Stimulated activated CD4-positive, alpha-beta T cell treated with anti-CD3 and anti-CD28 coated beads, TNF-alpha, amount 100 ng/mL, for 1 hour (primary cell): ENCODE measurements at places on chromosomes 3 and 15.

- DNase-seq = no peak
Measured at GRCh38 chr3:186569779-186570095, 783 bp upstream of the DNAJB11 start.

GRCh38 chr3:52403955-52404354 lies 40.9 kb downstream of the SEMA3G start:
- no peak for DNase-seq

DNA sequence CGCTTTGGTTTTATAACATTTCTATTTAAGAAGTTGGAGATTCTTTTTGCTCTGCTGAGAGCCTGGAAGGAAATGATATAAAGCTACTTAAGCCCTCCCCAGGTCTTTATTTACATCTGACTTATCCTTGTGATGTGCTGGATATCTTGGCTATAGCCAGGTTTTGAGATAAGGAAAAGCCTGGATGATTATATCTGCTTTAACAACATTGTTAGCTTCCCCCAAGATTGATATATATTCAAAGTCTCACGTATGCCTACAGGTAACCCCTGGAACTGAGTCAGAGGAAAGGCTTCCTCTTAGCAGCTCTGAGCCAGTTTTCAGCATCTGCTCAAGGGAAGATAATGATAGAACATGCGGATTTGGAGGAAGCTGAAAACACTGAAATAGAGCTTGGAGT lies 61.5 kb upstream of the CRBN start:
- no peak for DNase-seq

DNA sequence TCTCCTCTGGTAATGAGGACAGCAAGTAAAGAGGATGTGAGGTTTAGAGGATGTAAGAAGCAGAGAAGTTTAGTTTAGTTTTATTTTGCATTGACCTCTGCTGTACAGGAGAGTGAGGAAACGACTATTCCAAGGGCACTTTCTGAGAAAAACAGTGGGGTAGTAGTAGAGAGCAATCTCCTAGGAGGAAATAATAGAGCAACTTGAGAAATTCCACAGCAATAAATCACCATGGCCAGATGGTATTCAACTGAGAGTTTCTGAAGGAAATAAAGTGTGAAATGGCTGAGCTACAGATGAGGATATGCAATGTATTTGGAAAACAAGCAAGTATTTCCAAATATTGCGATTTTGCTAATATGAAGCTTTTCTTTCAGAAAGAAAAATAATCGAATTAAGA lies 118.9 kb downstream of the DPH6 start:
- DNase-seq = no peak

- no peak for DNase-seq
Measured at GRCh38 chr3:197811343-197811742, 20.3 kb downstream of the LRCH3 start.

DNA sequence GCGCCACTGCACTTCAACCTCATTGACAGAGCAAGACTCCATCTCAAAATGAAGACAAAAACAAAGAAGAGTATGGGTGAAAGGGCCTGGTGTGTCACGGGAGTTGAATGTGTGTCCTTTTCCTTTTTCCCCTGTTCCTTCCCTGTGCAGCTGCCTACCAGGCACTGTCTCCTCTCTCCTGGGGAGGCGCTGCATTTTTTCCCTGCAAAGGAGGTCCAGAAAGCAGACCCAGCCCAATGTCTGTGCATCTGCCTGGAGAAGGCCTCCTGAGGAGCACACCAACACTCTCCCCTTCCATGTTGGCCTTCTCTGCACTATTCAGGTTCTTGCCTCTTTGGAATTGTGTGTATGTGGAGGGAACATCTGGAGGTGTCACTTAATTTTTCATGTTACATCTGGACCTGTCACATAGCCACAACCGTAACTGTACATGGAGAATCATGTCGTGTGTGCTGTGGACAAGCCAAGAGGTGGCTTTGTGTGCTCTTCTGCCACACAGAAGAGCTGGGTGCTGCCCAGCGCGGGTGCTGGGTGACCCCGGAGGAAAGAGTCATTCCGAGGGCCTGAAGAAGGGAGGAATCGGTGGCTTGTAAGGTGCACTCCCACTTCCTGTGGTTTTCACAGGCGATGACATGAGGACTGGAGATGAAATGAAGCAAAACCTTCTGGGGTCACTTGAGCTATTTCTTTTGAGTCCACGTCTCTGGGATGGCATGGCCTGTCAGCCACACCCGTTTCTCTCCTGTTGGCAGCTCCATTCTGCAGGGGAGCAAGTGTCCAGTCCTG lies 46.5 kb upstream of the CGNL1 start:
- DNase-seq = no peak

DNA sequence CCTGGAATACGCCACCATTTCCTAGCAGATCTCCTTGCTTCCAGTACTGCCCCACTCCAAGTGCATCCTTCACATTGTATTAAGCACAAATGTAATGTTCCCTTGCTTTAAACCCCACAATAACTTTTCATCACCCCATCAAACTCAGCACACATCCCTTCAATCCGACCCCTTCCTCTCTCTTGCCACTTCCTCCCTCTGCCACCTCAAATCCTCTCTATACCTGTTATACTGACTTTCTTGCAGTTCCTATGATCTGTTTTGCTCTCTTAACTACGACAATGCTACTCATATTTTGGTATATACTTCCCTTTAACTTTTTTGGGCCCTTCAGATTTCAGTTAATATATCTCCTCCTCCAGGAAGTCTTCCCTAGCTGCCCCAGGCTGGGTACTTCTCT lies 14.1 kb downstream of the PARL start:
- DNase-seq = no peak

DNA sequence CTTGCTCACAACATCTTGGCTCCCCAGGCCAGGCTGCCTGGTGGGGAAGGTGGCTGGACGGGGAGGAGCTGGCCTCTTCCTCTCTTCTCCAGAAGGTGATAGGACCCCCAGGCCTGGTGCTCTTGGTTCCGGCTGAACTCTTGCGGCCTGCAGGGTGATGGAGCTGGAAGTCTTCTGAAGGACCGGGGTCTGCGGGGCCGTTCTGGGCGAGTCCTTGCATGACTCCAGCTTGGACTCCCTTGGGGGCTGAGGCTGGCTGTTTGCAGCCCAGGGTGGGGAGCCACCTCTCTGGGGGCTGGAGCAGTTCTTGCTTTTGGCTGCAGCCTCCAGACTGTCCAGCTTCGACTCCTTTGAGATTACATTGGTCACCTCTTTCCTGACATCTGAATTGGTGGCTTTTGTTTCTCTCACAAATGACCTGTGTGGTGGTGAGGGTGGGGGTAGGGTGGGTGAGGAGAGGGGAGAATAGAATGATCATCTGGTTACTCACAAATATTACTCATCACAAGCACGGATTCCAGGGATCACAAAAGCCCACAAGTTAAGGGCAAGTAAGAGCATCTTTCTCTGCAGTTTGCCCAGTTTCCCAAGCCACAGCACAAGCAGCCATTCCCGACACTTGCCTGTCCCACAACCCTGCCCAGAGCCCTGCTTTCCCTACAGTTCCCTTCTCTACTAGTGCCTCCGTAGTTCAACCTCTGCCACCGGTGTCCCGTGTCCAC lies 149.1 kb upstream of the HACD2 start:
- no peak for DNase-seq

DNA sequence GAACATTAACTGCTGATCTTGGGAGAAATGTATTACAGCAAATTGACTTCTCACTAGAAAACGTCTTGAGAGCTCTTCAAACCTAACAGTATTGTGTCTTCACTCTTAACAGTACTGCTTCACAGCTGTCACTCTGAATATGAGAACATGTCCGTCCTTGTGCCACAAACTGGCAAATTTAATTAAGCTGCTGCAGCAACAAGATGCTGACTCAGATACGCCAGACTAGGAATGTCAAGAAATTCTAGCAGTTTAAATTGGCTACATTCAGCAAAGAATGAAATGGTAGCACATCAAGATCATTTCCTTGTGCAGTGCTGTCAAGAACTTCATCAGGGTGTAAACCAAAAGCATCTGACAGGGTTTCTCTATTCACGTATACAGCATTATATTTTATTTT lies 7.6 kb downstream of the ICE2 start:
- no peak for DNase-seq

DNA sequence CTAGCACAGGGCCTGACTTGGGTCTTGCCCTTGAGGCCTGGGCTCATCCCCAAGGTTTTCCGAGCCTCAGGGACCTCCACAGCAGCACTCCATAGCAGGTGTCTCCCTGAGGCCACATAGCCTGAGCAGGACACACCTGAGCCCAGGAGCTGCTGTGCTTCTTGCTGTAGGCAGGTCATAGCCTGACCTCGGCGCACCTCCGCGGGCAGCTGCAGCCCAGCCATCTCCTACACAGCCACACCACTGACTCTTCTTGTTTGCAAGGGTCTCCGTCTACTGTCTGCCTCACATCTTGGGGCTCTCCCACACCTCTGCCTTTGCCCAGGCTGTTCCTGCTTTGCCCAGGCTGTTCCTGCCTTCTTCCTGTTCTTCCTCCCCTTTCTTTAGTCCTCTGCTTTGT lies 224.8 kb downstream of the SLCO3A1 start:
- no peak for DNase-seq

- DNase-seq = no peak
Measured at GRCh38 chr3:111210003-111210711, 138.5 kb downstream of the NECTIN3 start.

GRCh38 chr15:49843725-49844124 lies 222.9 kb downstream of the DTWD1 start:
- DNase-seq = no peak

GRCh38 chr3:119681279-119681678 lies 4.1 kb upstream of the COX17 start:
- no peak for DNase-seq

- no peak for DNase-seq
Measured at GRCh38 chr3:186180151-186180550, 71.3 kb upstream of the ETV5 start.

DNA sequence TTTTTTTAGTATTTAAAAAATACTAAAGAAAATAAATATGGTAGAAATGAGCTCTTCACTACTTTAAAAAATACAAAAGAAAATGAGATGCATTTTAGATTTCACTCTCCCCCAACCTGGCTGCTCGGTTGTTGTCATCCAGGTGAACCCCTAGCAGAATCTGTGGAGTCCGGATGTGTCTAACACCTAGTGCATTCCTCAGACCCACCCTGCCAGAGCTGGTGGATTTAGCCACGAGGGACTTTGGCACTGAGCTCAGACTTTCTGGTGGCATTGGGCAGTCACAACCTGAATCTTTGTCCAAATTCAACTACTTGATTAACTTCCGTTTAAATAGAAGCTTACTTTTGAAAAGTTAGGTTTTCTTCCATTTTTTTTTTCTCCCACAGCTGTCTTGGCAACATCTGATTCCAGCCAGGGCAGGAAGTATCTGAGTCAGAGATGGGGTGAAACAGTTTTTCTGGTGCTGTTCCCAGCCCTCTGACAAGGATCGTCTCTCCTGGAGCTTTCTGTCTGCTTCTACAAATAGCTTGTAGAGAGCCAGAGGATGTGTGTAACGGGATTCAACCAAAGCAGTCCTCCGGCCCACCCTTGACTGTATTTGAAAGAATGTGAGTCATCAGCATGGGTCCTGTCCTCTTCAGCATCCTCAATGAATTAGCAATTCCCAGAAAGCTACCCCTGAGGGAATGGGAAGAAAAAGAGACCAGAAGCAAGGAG lies 301.8 kb upstream of the MCTP2 start:
- no peak for DNase-seq

DNA sequence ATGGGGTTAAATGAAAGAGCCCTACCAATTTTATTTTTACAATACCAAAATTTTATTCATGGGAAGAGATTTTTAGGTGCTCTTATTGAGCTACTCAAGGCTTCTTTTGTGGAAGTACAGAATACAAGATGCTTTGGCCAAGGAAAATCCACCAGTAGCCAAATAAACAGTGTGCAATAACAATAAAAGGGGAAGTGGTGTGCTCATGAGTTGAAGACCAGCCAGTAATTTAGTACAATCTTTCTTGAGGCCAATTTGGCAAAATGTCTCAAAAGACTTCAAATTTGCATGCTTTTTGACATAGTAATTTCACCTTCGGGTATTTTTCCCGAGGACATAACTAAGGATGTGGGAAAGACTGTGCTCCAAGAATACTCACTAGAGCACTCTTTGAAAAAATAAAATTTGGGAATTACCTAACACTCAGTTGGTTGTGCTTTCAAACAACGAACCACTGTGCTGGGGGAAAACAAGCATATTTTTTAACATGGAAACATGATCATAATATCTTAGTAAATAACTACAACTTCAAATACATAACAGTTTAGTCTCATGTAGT lies 294.0 kb downstream of the DIPK2A start:
- DNase-seq = no peak

GRCh38 chr3:51622868-51623267 lies 48.2 kb upstream of the TEX264 start:
- DNase-seq = no peak

- no peak for DNase-seq
Measured at GRCh38 chr3:123809597-123809996, 74.5 kb downstream of the MYLK start.

GRCh38 chr3:19202303-19202702 lies 54.0 kb downstream of the KCNH8 start:
- DNase-seq = no peak

- DNase-seq = no peak
Measured at GRCh38 chr3:79354179-79354688, 413.6 kb downstream of the ROBO1 start.

DNA sequence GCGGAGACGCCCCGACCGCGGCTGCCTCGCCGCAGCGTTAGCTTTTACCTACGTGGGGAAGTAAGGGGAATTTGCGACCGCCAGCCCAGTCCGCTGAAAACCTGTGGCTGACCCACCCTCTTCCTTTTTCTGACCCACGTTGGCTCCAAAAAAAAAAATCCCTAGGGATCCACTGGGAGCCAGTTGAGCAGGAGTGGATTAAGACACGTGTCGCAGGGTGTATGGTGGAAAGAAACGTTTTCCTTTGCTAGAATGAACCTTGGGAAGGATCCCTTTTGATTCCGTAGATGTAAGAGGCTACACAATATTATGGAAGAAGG lies 575 bp upstream of the PCYT1A start:
- no peak for DNase-seq

GRCh38 chr3:184345317-184346144 lies 8.1 kb downstream of the FAM131A start:
- DNase-seq = no peak

DNA sequence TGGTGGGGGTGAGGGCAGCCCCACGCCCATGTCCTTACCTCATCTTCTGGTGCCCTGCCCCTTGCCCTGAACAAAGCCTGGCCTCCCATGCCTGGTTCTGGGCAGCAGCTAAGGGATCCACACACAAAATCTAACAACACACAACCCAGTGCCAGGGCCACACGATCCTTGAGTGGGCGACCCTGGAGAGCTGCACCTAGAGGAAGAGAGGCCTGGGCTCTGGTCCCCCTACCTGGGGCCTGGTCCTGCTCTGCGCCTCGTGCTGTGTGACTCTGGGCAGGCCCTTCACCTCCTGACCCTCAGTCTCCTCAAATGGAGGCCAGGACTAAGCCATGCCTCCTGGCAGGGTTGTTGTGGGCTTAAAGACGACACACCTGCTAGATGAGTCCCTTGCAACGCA lies 20.0 kb upstream of the C3orf22 start:
- no peak for DNase-seq

DNA sequence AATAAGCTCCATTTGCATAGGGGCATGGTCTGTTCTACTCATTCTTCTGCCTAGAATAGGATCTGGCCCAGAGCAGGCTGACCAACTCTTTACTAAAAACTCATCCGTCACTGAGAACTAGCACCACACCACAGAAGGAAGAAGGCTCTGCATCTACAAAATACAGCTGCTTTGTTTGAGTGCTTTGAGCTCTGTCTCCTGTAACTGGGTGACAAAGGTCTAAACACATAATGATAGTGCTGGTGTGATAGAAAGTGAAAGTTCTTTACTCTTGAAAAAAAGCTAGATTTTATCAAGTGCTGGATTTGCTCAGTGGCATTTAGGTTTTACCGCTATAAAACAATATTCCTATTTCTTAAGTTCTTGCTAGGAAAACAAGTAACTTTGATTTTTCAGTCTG lies 140.7 kb downstream of the FHIT start:
- no peak for DNase-seq
